ENCODE measurements at places on chromosomes 3 and 15.

GRCh38 chr15:35596285-35596684 lies 50.3 kb upstream of the DPH6 start:
- DNase-seq = no peak
- H3K27ac ChIP-seq = no peak overlapping the region
- H3K4me1 ChIP-seq = no peaks in the 10 kb centered on the region
- no peaks in the 10 kb centered on the region for H3K27me3 ChIP-seq

- no peaks in the 10 kb centered on the region for H3K4me1 ChIP-seq
- DNase-seq = no peak
- no peak overlapping the region for H3K4me3 ChIP-seq
- no peak overlapping the region for H3K27ac ChIP-seq
- no peaks in the 10 kb centered on the region for H3K27me3 ChIP-seq
These were observed 215.1 kb upstream of the CNTN4 start for GRCh38 chr3:1883534-1883933.

- no peak overlapping the region for H3K4me3 ChIP-seq
- no peaks in the 10 kb centered on the region for H3K4me1 ChIP-seq
- DNase-seq = no peak
- H3K27me3 ChIP-seq = no peaks in the 10 kb centered on the region
- no peaks in the 10 kb centered on the region for H3K36me3 ChIP-seq
- no peak overlapping the region for H3K27ac ChIP-seq
These were observed 112.6 kb downstream of the ERC2 start for GRCh38 chr3:56355570-56356185.

GRCh38 chr3:71391361-71391760 lies 192.2 kb downstream of the FOXP1 start:
- H3K36me3 ChIP-seq = no peaks in the 10 kb centered on the region
- H3K27me3 ChIP-seq = no peaks in the 10 kb centered on the region
- H3K4me3 ChIP-seq = no peak overlapping the region
- H3K4me1 ChIP-seq = peaks cover 26% of the 10 kb centered on the region

GRCh38 chr3:179882292-179882691 lies 154.4 kb downstream of the PEX5L start:
- no peak overlapping the region for H3K4me3 ChIP-seq
- no peaks in the 10 kb centered on the region for H3K4me1 ChIP-seq
- no peaks in the 10 kb centered on the region for H3K27me3 ChIP-seq
- DNase-seq = no peak

DNA sequence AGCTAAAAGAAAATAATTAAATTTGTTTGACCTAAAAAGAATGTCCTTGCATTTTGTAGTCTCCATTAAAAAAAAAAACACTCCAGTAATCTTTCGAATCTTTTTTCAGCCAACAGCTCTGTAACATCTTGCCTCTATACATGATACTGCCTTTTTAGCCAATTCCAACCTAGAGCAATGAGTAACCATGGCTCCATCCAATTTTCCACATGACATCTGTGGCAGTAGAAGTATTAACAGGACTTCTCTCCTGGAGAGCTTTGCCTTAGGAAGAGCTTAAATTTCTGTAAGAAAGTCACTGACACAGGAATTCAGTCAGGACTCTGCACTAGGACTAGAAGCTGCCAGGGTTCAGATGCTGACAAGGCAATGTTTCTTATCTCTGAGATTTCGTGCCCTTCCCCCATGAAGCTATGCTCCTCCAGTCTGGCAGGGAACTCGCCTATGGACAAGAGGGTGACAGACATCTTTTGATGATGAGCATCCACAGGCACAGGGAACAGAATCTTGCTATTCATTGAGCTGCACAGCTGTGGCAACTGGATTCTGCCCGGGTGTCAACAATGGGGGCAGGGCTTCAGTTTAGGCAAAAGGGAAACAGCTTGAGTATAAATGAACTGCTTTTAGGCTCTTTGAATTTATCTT lies 81.8 kb downstream of the ALCAM start:
- no peaks in the 10 kb centered on the region for H3K27me3 ChIP-seq
- no peaks in the 10 kb centered on the region for H3K36me3 ChIP-seq
- no peak overlapping the region for H3K4me3 ChIP-seq
- H3K27ac ChIP-seq = no peak overlapping the region
- H3K4me1 ChIP-seq = no peaks in the 10 kb centered on the region

GRCh38 chr3:28250999-28251398 lies 9.6 kb downstream of the CMC1 start:
- H3K27ac ChIP-seq = no peak overlapping the region
- H3K4me3 ChIP-seq = no peak overlapping the region
- no peak for DNase-seq

- H3K27me3 ChIP-seq = no peaks in the 10 kb centered on the region
- DNase-seq = no peak
- H3K36me3 ChIP-seq = no peaks in the 10 kb centered on the region
- no peak overlapping the region for H3K27ac ChIP-seq
- no peak overlapping the region for H3K4me3 ChIP-seq
These were observed 23.8 kb downstream of the TMEM45A start for GRCh38 chr3:100516232-100516631.

Data from Peyer's patch (tissue), 4 donors.